NCI-H460 (cell line): ENCODE measurements at places on chromosomes 1 and 21. TPM values are rescaled to one million over a fixed set of nuclear protein-coding genes. Genes with fewer than 3 reads are reported as not detected.

The DEPDC1 gene
- 181 and 192 TPM in 2 replicates for total RNA-seq

The FOXO6 gene
- 0.05 TPM in 1 of 2 replicates, not detected in the other for total RNA-seq

The LRRC8B gene
- total RNA-seq = 8.1 and 8.9 TPM in 2 replicates

The KIAA1614 gene
- total RNA-seq = 0.02 and 0.20 TPM in 2 replicates

The BSND gene
- not detected in 2 replicates for total RNA-seq

The HMGN2 gene
- 301 and 331 TPM in 2 replicates for total RNA-seq

The CYP4X1 gene
- 0.25 and 0.63 TPM in 2 replicates for total RNA-seq

The PLA2G2C gene
- total RNA-seq = not detected in 2 replicates

The WNT4 gene
- total RNA-seq = 0.10 TPM in 1 of 2 replicates, not detected in the other

The DMBX1 gene
- total RNA-seq = 0.09 TPM in 1 of 2 replicates, not detected in the other

The BRINP3 gene
- 0.17 and 0.25 TPM in 2 replicates for total RNA-seq

The LCE1B gene
- not detected in 2 replicates for total RNA-seq

The OVAAL gene
- total RNA-seq = not detected in 2 replicates

The SLC25A34 gene
- total RNA-seq = 0.12 TPM in 1 of 2 replicates, not detected in the other

The TAS1R1 gene
- not detected in 2 replicates for total RNA-seq

The CREB3L4 gene
- total RNA-seq = 12.6 and 16.1 TPM in 2 replicates

The RNF2 gene
- 14.1 and 20.0 TPM in 2 replicates for total RNA-seq

The KMO gene
- total RNA-seq = 0.17 and 0.35 TPM in 2 replicates

The CYP4A22 gene
- not detected in 2 replicates for total RNA-seq

The CYP4B1 gene
- not detected in 2 replicates for total RNA-seq

The TEX50 gene
- total RNA-seq = not detected in 2 replicates

The CD2 gene
- total RNA-seq = not detected in 2 replicates

The CENPF gene
- 70.5 and 103 TPM in 2 replicates for total RNA-seq

The MEX3A gene
- total RNA-seq = 2.8 and 3.0 TPM in 2 replicates

The AURKAIP1 gene
- 103 and 128 TPM in 2 replicates for total RNA-seq

The HCRTR1 gene
- not detected in 2 replicates for total RNA-seq

The SFT2D2 gene
- 38.7 and 39.3 TPM in 2 replicates for total RNA-seq

The MPZ gene
- 54.3 and 54.9 TPM in 2 replicates for total RNA-seq

The CDA gene
- total RNA-seq = 0.35 TPM in 1 of 2 replicates, not detected in the other

The CDCP2 gene
- total RNA-seq = not detected in 2 replicates

The GUCA2A gene
- total RNA-seq = not detected in 2 replicates

The FCRL4 gene
- total RNA-seq = not detected in 2 replicates

The RAB7B gene
- total RNA-seq = not detected in 2 replicates

The AQP10 gene
- total RNA-seq = not detected in 2 replicates

The ZNF593 gene
- total RNA-seq = 39.1 and 50.8 TPM in 2 replicates

The CEP104 gene
- 7.8 and 18.5 TPM in 2 replicates for total RNA-seq

The FNDC5 gene
- 0.59 TPM in 1 of 2 replicates, not detected in the other for total RNA-seq

The PROX1 gene
- 0.12 TPM in 2 replicates for total RNA-seq

The ACTL8 gene
- not detected in 2 replicates for total RNA-seq

The MPL gene
- not detected in 2 replicates for total RNA-seq

The GLIS1 gene
- total RNA-seq = 0.05 and 0.09 TPM in 2 replicates

The SPRR2G gene
- total RNA-seq = not detected in 2 replicates

The TDRD5 gene
- 0.10 and 0.14 TPM in 2 replicates for total RNA-seq

The PLEKHG5 gene
- 3.4 and 3.6 TPM in 2 replicates for total RNA-seq

The TAL1 gene
- total RNA-seq = 0.12 TPM in 1 of 2 replicates, not detected in the other

The GPR89A gene
- 33.3 and 38.5 TPM in 2 replicates for total RNA-seq

The LEMD1 gene
- not detected in 2 replicates for total RNA-seq

The PLEKHA6 gene
- total RNA-seq = 0.07 and 0.14 TPM in 2 replicates

The APCS gene
- total RNA-seq = not detected in 2 replicates

The C1orf210 gene
- 0.12 TPM in 1 of 2 replicates, not detected in the other for total RNA-seq

The OR2T11 gene
- total RNA-seq = not detected in 2 replicates

The VWA1 gene
- 5.0 and 8.0 TPM in 2 replicates for total RNA-seq

The NBPF4 gene
- not detected in 2 replicates for total RNA-seq
